ENCODE measurements at places on chromosomes 4 and X.

GRCh38 chr4:70239131-70239883, 3.1 kb upstream of the CSN3 start:
- DNase-seq, result no peak

DNA sequence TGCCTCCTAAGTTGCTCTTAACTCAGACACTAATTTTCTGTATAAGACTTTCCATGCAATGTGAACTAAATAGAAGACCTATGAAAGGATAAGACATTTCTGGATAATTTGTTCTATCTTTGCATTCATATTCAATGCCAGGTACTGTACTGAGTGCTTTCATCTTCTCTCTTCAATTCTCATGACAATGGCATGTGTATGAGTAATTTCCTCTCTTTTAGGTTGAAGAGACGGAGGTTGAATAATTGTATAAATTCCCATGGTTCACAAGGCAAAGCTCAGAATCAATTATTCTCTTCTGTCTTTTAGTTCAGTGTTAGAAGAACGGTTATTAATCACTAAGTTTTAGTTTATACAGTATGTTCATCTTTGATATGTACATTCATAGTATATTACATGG, 29.3 kb upstream of the CFAP299 start:
- DNase-seq, result no peak

GRCh38 chr4:42654631-42655268, 2.2 kb downstream of the ATP8A1 start:
- DNase-seq, result no peak

DNA sequence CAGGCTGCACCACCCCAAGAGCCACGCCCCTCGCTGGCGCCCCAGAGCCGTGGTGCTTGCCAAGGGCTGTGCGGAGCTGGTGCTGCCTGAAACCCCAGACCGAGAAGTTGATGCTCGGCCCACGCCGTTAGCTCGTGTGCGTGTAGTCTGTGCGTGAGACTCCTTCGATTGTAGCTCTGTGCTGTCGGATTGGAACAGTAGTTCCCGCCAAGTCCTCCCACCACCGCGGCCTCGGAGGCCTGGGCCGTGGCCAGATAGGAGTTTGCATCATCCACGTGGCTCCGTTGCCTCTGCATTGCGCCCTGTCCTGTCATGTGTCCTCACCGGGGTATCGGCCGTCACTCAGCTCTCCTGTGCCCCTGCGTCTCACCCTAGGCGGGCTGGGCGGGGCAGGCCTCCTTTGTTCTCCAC, 24.2 kb downstream of the TNIP2 start:
- no peak for DNase-seq

GRCh38 chr4:67201334-67201733, 344.0 kb downstream of the CENPC start:
- no peak for DNase-seq

DNA sequence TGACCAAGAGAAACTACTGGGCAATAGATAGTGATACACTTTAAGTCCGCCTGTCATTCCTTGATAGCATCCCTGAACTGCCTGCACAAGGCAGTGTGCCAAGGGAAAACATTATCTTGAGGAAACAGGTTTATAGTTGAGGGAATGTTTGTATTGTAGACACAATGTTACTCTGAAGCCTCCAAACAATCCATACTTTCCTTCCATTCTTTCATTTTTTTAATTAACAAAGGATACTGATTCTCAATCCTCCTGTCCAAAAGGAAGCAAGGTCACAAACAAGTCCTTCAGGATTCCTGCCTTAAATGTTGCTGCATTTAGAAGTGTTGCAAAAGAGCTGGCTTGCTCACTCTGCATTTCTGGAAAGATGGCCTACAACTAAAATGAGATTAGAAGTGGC, 61.7 kb upstream of the PRSS48 start:
- DNase-seq, result no peak

All from cortex of kidney (tissue), 1 donor.